Glomerular endothelial cell (primary cell): ENCODE measurements at places on chromosomes 12 and 14. TPM values are rescaled to one million over a fixed set of nuclear protein-coding genes. Genes with fewer than 3 reads are reported as not detected.

- no peak for DNase-seq
These were observed 222.7 kb upstream of the FOXN3 start for GRCh38 chr14:89639687-89640086.

GRCh38 chr12:530308-530707 lies 70.6 kb downstream of the B4GALNT3 start:
- peak; percentile 76 for DNase-seq

DNA sequence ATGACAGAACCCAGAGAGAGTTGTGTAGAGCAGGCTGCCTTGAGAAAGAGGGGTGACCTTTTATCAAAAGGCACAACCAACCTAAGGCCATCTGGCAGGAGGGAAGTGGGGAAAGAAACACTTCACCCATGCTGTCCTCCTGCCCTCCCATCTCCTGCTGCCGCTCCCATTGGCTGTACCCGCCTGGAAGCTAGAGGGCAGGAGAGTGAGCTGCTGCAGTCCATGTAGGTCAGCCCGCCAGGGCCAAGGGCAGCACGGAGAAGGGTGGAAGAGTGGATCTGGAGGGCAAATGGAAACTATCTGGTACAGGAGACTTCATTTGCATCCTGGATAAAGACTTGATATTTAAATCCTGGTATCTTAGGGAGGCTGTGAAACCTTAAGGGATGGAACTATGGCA lies 11.5 kb upstream of the CABP1 start:
- no peak for DNase-seq

DNA sequence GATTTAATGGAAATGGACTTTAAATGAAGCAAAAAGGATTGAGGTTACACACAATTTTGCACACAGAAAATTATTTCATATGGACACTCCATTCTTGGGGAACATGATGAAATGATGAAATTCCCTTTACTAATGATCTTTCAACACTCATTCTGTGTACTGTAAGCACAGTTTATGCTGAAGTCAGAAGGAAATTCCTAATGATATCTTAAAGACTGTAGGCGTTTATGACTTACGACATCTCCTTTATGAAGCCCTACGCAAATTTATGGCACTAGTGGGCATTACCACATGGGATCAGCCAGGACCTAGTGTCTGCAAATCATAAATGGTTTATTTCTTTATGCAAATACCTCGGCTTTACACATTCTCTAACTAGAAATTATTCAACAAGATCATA lies 97.9 kb upstream of the SOX5 start:
- no peak for DNase-seq

DNA sequence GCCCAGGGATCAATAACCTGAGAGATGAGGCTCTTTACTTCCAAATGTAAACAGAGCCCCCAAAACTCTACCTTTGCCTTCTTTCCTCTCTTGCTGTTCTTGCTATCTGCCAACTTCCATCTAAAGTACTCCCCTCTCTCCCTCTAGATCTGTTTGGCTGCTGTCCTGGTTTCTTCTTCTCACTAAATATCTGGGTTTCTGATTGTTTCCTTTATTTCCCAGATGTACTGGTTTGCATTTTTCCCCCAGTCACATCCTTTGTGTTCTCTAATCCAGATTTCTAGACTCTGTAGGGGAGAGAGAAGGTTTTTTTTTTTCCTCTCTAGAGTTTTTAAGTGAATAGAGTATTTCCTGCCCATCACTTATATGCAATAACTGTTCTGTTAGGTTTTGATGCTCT lies 7.1 kb upstream of the SALL2 start:
- DNase-seq: no peak

DNA sequence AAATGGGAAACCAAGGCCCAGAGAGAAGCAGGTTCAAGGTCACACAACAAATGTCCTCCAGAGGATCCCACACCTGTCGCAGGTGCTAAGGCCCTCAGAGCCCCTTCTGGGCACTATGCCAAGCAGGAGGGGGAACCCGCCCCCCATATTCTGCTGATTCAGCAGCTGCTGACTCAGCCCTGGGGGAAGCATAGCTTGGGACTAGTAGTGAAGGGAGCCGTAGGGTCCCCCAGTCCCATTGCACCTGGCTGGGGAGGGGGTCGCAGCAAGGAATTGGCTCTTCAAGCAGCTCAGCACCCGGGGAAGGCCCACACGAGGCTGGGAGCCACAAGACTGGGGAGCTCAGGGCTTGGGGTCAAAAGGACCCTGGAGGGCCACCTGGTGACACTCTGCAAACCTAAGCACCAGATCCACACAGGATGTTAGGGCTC lies 1.0 kb downstream of the RASAL1 start:
- no peak for DNase-seq

DNA sequence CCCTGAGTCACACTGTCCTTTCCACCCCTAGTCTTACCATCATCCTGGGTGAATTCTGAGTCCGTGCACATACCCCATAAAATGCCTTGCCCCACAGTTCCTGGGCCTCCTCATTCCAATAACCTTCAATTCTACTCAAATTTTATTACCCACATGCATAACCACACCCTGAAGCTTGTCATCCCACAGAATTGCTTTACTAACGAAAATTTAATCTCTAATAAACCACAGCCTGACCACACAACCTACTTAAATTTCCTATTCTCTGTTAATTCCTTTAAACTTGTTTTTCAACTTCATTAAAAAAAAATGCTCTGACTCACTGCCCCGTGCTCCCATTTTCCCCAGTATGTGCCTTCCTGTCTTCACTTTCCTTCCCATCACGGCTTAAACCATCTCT lies 205.9 kb downstream of the PHLDA1 start:
- DNase-seq: no peak

- DNase-seq: no peak
These were observed 285.8 kb downstream of the ADGRD1 start for GRCh38 chr12:131239384-131240094.

GRCh38 chr14:87745507-87746118 lies 247.4 kb downstream of the GALC start:
- DNase-seq: no peak

- DNase-seq: no peak
These were observed 28.8 kb downstream of the VPS37B start for GRCh38 chr12:122866950-122867607.

- DNase-seq: no peak
These were observed 13.3 kb downstream of the SBNO1 start for GRCh38 chr12:123351349-123351748.

DNA sequence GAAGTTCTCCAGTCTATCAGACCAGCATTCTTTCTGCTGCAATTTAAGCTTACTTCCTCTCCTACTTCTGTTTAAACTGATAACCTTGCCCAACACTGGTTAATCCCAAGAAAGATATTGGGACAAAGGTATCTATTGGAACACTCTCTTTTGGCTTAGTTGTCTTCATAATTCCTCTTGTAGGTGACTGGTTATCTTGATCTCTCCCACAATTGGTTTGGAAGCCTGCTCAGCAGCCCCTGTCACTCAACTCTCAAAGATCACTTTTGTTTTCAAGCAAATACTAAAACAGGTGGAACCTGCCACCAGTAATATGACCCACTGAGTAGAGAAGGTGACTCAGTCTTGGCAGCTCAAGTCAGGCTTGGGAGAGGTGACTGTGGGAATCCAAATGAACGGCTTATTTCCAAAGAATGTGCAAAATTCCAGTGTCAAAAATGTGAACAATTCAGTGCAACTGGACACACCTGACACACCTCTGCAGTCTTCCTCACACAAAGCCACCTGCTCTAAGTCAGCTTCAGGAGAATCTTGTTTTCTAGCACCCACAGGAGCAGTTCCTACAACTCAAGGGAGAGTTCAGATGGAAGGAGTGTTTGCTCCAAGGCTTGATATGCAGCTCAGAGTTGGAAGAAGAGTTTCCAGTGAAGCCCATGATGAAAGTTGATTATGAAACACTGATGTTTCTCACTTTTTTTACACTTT lies 83.2 kb upstream of the SLC38A2 start:
- DNase-seq: no peak

DNA sequence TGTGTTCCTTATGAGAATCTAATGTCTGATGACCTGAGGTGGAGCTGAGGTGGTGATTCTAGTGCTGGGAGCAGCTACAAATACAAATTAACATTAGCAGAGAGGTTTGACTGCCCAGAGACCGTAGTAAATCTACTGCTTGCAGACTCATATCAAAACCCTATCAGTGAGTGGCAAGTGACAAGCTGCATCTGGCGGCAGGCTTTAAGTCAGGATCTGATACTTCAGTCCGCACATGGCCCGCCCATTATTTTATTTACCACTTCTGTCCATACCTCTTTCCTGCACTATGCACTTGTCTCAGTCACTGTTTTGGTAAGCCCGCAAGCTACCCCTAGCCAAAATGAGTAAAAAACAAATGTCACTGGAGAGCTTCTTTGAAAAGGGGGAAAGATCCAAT lies 11.4 kb downstream of the CEP128 start:
- DNase-seq: no peak

- DNase-seq: no peak
These were observed 92.5 kb downstream of the TMCC3 start for GRCh38 chr12:94557746-94558295.

- DNase-seq: no peak
These were observed 96.4 kb downstream of the AACS start for GRCh38 chr12:125161712-125162022.

DNA sequence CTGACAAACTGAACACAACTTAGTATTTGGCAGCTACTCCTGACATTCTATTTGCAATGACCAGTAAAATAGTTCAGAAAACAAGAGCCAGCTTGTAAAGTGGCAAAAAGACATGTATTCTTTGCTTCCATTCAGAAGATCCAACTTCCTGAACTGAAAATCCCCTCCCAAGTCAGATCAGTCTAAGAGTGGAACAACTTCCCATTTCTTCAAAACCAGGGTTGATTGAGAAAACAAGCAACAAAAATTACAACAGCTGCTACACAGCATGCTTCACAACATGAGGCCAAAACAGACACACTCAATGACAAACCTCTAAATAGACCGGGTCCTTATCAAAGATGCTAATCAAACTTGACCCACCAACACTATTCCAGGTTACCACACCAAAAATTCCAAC lies 40.3 kb downstream of the CIT start:
- no peak for DNase-seq

- no peak for DNase-seq
These were observed 142.1 kb downstream of the CNTN1 start for GRCh38 chr12:40834321-40834720.

DNA sequence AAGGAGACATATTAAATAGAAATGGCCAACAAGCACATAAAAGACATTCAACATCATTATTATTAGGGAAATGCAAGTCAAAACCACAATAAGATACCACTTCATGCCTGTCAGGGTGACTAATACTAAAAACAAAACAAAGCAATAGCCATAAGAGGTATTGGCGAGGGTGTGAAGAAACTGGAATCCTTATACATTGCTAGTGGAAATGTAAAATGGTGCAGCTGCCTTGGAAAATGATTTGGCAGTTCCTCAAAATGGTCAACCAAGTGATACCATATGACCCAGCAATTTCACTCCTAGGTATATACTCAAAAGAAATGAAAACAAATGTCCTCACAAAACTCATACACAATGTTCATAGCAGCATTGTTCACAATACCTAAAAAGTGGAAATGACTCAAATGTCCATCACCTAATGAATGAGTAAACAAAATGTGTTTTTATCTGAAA lies 27.0 kb downstream of the GPR135 start:
- DNase-seq: no peak

GRCh38 chr12:89492883-89493282 lies 31.7 kb downstream of the GALNT4 start:
- no peak for DNase-seq

GRCh38 chr12:9604287-9604686 lies 3.4 kb downstream of the KLRB1 start:
- no peak for DNase-seq

DNA sequence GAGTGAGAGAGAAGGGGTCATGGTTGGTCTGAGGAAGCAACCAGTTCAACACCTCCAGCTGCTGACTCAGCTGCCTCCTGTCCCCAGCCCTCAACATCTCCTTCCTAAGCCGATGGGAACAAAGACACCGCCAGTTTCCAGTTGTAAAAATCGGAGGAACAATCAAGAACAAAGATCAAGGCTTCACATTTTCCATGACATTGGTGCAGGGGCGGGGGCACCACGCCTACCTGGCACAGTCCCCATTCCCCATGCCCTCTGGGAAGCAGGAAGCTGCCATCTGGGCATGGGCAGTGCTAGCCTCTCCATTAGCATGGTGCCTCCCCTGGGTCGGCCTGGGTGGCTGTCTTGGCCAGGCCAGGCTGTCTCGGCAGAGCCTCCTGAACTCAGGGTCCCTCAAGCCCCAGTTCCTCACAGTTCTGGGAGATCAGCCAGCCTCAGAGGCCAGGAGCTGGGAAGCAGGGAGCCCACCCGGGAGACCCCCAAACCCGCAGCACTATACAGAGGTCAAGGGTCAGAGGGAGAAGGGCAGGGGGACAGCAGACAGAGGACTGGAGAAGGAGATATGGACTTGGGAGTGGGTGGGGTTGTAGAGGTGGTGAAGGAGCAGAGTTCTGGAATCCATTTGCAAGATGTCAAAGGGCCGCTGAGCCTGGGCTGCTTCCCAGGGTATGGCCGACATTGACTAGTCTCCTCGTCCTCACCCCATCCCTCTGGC lies 19.6 kb upstream of the TMEM106C start:
- DNase-seq: no peak

- DNase-seq: no peak
These were observed 101.0 kb downstream of the PIWIL1 start for GRCh38 chr12:130438711-130439110.

GRCh38 chr14:37580146-37580545 lies 14.9 kb downstream of the FOXA1 start:
- DNase-seq: no peak

- DNase-seq: peak; percentile 41
These were observed 5.2 kb upstream of the KRT85 start for GRCh38 chr12:52372216-52373154.

GRCh38 chr14:71416392-71416791 lies 509.1 kb downstream of the PCNX1 start:
- no peak for DNase-seq

- DNase-seq: no peak
These were observed 4.0 kb downstream of the KTN1 start for GRCh38 chr14:55583942-55584468.

GRCh38 chr14:102157346-102157745 lies 17.6 kb downstream of the WDR20 start:
- no peak for DNase-seq

DNA sequence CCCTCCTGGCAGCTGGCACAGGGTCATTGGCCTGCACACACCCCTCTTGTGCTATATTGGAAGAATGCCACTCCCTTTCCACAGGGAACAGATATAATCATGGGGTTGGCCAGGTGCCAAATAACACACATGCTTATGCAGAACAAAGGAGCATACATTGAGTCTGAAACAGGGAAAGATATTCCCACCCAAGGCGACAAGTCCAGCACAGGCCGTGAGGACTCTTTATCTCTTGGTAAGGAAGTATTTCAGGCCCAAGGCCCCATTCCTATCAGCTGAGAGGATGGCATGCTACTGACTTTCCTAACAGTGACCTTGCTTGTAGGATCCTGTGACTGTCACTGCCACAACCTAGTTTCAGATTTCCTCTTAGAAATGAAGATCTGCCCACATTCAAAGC lies 59.0 kb upstream of the STXBP6 start:
- no peak for DNase-seq

The CCDC60 gene
- not detected in 2 replicates for total RNA-seq

The GUCY2C gene
- not detected in 2 replicates for total RNA-seq

The ZC2HC1C gene
- 0.93 and 1.5 TPM in 2 replicates for total RNA-seq

The CCDC198 gene
- 2.0 and 2.3 TPM in 2 replicates for total RNA-seq

The SLC6A12 gene
- 0.70 and 0.92 TPM in 2 replicates for total RNA-seq

The SLCO1C1 gene
- total RNA-seq: not detected in 2 replicates

The POTEM gene
- not detected in 2 replicates for total RNA-seq

The P2RX2 gene
- total RNA-seq: not detected in 2 replicates

The MAPK1IP1L gene
- 82.1 and 86.0 TPM in 2 replicates for total RNA-seq

The PAX9 gene
- 0.18 and 0.34 TPM in 2 replicates for total RNA-seq

The SPX gene
- total RNA-seq: 0.63 and 0.88 TPM in 2 replicates

The OAS3 gene
- total RNA-seq: 13.6 and 62.9 TPM in 2 replicates

The PELI2 gene
- total RNA-seq: 2.9 and 3.7 TPM in 2 replicates

The KRT6A gene
- not detected in 2 replicates for total RNA-seq

The LMNTD1 gene
- 0.82 TPM in 1 of 2 replicates, not detected in the other for total RNA-seq

The AVPR1A gene
- not detected in 2 replicates for total RNA-seq
